ENCODE measurements at places on chromosomes 2 and 18.
A peak's percentile ranks its signal among the peaks of the same experiment; 100 is the strongest.

- DNase-seq, result no peak
These were observed 43.3 kb downstream of the ZNF532 start for GRCh38 chr18:58908006-58908405.

DNA sequence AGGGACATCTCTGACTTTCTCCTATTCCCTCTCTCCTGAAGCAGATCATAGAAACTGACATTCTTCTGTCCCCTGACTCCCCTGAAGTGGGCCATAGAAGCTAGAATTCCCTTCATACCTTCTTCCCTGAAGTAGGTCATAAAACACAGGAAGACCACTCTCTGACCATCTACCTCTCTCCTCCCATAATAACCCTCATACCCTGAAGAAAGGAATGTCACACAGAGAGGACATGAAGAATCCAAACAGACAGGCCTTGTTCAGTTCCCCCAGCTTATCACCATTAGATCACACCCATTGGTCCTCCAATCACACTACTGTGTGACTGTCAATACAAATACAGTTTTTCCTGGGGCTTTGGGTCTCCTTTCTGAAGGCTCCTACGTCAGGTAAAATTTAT lies 347.1 kb downstream of the DLGAP1 start:
- DNase-seq, result no peak

- no peak for DNase-seq
These were observed 16.1 kb downstream of the KCNS3 start for GRCh38 chr2:17894556-17894955.

DNA sequence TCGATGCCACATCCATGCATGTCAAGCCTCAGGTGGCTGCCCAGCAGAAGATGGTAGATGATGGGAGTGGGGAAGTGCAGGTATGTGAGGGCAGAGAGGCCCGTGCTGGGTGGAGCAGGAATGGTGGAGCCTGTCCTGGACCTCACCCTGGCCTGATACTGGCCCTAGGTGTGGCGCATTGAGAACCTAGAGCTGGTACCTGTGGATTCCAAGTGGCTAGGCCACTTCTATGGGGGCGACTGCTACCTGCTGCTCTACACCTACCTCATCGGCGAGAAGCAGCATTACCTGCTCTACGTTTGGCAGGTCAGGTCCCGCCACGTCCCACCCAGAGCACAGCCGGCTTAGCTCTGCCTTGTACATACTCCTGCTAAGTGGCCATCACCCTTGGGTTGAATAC lies 13.0 kb downstream of the VIL1 start:
- DNase-seq, result no peak

DNA sequence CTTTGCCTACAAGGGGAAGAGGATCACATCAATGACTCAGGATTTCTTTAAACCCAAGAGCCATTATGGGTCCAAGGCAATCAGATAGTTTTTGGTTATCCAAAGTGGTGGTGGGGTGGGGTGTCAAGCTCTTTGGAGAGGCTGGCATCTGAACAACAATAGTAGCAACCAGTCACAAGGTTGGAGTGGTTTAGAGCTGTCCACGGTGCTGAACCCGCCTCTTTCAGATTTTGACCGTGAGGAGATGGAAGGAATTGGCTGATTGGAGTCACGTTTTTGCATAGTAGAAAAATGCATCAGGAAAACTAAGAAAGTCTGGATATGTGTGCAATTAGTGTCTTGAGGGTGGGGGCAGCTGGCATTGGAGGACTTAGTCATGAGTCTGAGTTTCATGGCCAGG lies 159.9 kb downstream of the LOXHD1 start:
- DNase-seq, result peak; percentile 13

GRCh38 chr18:12113999-12114646 lies 20.5 kb downstream of the ANKRD62 start:
- DNase-seq, result no peak

Data from activated naive CD4-positive, alpha-beta T cell treated with Interleukin-2 at 50 U/mL for 16 hours (primary cell).